Heart left ventricle (tissue), 16 donors: ENCODE measurements at places on chromosomes 11 and 22. TPM values are rescaled to one million over a fixed set of nuclear protein-coding genes. Genes with fewer than 3 reads are reported as not detected.

The RFPL1 gene
- total RNA-seq, result not detected

The USP2 gene
- 106 TPM for total RNA-seq

The MRPL48 gene
- total RNA-seq, result 43.1 TPM

The VSIG10L2 gene
- total RNA-seq, result not detected

The P4HA3 gene
- total RNA-seq, result 1.0 TPM

The CHST1 gene
- 4.1 TPM for total RNA-seq

The ART5 gene
- 2.3 TPM for total RNA-seq

The C11orf68 gene
- 39.8 TPM for total RNA-seq

The H19 gene
- total RNA-seq, result 408 TPM

The BCO2 gene
- 100 TPM for total RNA-seq

The OR52E8 gene
- total RNA-seq, result not detected

The NCR3LG1 gene
- 2.6 TPM for total RNA-seq

The HOATZ gene
- total RNA-seq, result not detected
